Left colon (tissue), 2 donors: ENCODE measurements at places on chromosomes 5 and 9. TPM values are rescaled to one million over a fixed set of nuclear protein-coding genes. Genes with fewer than 3 reads are reported as not detected.

Gene FBP1
- total RNA-seq = 53.4 TPM

Gene BAAT
- total RNA-seq = not detected

GRCh38 chr9:70404261-70404660 is 10.2 kb downstream of the KLF9 start:
- DNase-seq = no peak

GRCh38 chr5:123116757-123117156 is 27.7 kb downstream of the PRDM6 start:
- DNase-seq = no peak

- no peak for DNase-seq
These were observed 3.8 kb downstream of the RFX3 start for GRCh38 chr9:3521966-3522365.

DNA sequence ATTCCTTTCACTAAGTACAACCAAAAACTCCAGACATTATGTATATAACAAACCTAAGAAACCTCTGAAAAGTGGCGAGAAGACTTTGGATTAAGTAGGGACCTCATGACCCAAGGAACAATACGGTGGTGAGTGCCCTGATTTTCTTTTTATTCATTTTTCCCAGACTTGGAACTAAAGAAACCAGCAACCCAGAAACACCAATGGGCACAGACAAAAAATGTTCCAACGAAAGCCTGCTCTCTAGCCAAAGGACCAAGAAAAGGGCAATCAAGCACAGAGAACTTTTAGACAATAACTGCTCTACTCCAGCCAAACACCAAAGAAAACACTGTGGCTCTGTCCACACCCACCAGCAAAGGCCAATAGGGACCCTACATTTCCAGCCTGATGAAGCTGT is 66.2 kb upstream of the SSBP2 start:
- no peak for DNase-seq

DNA sequence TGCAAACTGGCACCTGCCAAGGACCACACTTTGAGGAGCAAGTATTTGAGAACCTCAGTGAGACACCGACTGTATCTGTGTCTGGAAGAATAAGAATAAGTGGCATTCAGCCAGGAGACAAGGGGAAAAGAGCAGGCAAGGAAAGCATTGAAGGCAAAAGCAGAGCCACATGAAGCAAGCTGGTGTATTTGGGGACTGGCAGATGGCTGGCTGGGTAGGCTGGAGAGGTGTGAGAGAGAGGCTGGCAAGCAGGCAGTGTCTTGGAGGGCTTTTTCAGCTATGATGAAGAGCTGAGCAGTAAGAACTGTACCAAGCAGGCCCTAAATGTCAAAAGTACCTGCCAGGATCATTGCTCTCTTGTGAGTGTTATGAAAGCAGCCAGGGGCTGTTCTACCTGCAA is 14.1 kb upstream of the C5orf58 start:
- DNase-seq = no peak
